ENCODE measurements at places on chromosomes 2 and 18. TPM values are rescaled to one million over a fixed set of nuclear protein-coding genes. Genes with fewer than 3 reads are reported as not detected.

RIT2 gene
- not detected for total RNA-seq

CYP27A1 gene
- total RNA-seq = 10.5 TPM

EFR3B gene
- total RNA-seq = 1.1 TPM

IL1RN gene
- 1.1 TPM for total RNA-seq

COL6A3 gene
- 1,372 TPM for total RNA-seq

SNED1 gene
- total RNA-seq = 105 TPM

PLA2R1 gene
- total RNA-seq = 27.0 TPM

SMIM21 gene
- total RNA-seq = not detected

FMNL2 gene
- total RNA-seq = 28.0 TPM

PROM2 gene
- total RNA-seq = 0.18 TPM

LYPD1 gene
- total RNA-seq = 0.74 TPM

UGT1A10 gene
- total RNA-seq = 0.41 TPM

CCDC68 gene
- total RNA-seq = 7.4 TPM

SPATA3 gene
- total RNA-seq = not detected

MAP3K19 gene
- total RNA-seq = not detected

FBLN7 gene
- total RNA-seq = 3.2 TPM

CREG2 gene
- total RNA-seq = 0.25 TPM

TXNL1 gene
- 68.3 TPM for total RNA-seq

LBX2 gene
- 3.0 TPM for total RNA-seq

TLX2 gene
- total RNA-seq = not detected

APOB gene
- not detected for total RNA-seq

NOSTRIN gene
- 0.81 TPM for total RNA-seq

COL3A1 gene
- 14,045 TPM for total RNA-seq

UPP2 gene
- not detected for total RNA-seq

ATOH8 gene
- 17.0 TPM for total RNA-seq

PTPRN gene
- total RNA-seq = 1.8 TPM

TM4SF20 gene
- total RNA-seq = 0.57 TPM

FZD7 gene
- total RNA-seq = 35.8 TPM

TAF1B gene
- total RNA-seq = 44.0 TPM

CCDC74B gene
- total RNA-seq = 9.7 TPM

MATN3 gene
- 1.1 TPM for total RNA-seq

EIPR1 gene
- total RNA-seq = 36.1 TPM

HOXD1 gene
- not detected for total RNA-seq

CDH7 gene
- not detected for total RNA-seq

GPR35 gene
- 0.09 TPM for total RNA-seq

SLC4A3 gene
- 14.7 TPM for total RNA-seq
